ENCODE measurements at places on chromosomes 16 and 17.

DNA sequence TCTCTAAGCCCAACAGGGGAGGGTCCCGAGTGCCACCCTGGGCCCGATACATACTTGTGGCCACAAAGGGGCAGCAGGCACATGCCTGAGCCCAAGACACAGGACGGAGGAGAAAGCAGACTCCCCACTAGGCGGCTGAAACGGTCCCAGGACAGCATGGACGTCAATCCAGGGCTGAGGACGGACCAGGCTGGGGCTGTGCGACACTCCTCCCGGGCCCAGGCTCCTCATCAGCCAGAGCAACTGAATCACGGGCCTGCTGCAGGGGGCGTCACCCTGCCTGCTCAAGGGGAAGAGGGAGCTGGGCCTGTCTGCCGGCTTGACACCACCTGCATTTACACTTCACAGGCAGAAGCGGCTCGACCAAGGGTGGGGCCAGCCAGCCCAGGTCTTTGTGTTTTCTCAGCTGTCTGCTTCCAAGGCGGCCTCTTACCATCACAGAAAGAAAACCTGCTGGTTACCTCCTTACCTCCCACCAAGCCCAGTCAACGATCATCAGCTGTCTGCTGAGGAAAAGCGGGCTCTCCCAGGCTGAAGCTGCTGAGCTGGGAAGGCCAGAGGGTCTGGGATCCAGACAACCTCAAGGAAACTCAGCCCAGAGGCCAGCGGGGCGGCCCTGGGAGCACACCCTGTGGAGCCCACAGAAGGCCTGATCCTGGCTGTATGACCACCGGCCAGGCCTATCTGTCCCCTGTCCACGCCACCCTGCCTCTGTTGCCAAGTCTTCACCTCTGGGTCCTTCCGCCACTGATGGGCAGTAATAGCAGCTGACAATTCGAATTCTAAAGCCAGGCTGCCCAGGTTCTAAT lies 26.4 kb downstream of the KIFC3 start:
- DNase-seq, result no peak

DNA sequence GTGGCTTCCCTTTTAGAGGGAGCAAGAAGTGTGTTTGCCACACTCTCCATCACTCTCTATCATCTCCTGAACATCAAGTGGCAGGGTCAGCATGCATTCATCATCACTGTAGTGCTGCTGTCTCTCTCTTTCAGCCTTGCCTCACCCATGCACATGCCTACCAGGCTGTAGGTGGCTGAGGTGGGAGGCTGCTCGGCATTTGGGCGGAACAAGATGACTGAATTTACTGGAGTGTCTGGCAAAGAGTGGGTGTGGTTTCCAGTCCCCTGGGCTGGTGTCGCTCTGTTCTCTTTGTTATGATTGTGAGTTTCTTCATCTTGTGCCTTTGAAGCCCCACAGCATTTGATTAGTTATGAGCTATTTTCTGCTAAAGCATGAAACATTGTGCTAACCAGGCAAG lies 541.9 kb upstream of the EEF2KMT start:
- DNase-seq, result no peak

- DNase-seq, result no peak
Measured at GRCh38 chr16:23110257-23110899, 38.9 kb downstream of the USP31 start.

DNA sequence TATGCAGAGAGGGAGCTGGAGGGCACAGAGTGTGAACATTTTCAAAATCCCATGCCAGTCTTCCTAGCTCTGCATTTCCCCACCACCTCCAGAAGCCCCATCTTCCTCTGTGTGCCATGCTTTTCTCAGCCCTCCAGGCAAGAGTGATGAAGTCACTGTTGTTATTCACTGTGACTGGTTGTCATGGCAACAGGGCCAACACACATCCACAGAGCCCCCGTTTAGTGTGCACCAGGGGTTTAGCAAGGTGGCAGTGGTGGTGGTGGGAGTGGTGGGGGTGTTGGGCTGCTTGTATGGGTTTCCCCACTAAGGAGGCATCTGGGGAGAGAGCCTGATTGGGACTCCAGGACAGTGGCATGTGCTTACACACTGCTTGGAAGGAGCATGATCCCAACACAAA lies 309.9 kb upstream of the ASIC2 start:
- no peak for DNase-seq

DNA sequence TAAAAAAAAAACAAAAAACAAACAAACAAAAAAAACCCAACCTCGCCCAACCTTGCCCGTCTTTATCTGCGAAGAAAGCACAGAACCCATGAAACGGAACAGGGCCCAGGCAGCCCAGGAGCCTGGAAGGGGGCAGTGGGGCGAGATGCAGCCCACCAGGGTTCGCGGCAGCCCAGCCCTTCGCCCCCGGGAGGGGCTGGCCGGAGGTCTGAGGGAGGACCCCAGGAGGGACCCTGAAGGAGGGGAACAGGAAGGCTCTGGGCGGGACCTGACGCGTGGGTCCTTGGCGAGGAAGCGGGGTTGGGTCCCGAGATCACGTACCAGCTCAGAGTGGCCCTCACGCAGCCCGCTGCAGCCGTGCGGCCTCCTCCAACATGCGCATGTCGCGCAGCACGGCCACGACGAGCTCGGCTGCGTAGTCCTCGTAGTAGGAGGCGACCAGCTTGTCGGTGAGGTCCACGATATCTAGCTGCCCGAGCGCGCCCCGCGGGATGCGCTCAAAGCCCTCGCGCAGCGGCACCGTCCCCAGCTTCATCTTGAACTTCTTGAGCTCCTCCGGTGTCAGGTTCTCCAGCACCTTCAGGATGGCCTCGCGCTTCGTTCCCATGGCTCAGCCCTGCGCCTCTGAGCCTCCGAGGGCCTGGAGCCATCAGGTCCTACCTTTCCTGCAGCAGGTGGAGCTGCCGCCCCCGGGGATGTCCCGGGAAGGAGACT lies at the start of gene PYDC1:
Gene PYDC1, minus strand, starts transcription at position 714 of the 714 bp plus-strand sequence. Its CDS starts 107 bp downstream, at position 607.
- DNase-seq, result no peak

DNA sequence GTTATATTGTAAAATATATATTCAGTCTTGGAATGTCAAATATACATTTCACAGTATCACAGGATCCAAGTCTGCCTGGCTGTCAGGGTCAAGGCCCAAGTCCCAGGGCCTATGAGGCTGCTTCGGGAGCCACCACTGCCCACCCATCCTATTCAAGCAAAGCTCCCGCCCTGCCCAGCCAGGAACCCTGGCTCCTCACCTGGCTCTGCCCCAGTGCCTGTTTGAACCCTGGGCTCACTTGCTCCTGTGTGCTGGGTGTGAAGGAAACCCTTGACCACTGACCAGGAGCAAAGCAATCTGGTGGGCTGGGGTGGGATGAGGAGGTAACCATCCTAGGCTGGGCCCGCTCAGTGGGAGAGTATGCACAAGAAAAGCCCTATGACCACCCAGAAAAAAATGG lies 27.0 kb downstream of the ITGAE start:
- DNase-seq, result no peak

- no peak for DNase-seq
Measured at GRCh38 chr16:11670171-11671131, 2.2 kb downstream of the SNN start.

DNA sequence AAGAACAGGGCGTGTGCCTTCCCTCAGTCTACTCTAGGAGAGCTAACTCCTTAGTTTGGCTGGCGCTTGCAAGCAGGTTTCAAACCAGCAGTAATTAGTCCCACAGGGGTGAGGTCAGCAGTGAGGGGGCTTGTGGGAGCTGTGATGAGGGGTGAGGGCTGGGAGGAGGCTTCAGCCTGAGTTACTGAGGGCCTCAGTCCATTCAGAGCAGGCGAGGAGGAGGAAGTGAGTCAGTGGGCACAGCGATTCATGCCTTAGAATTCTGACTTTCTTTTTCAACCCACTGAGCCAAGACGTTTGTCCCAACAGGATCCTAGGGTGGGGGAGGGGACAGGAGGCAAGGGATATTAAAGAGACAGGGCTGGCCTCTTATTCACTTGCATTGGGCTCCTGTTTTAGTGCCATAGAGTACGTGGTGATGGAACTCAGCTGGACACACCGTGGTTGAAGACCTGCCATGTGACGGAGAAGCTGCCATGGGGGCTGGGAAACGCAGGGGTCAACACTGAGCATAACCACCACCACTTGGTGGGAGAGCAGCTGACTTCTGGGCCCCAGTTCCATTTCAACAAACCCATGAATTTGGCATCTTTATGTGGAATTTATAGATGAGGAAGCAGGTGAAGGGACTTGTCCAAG lies 8.3 kb upstream of the ITGA3 start:
- DNase-seq, result no peak

- no peak for DNase-seq
Measured at GRCh38 chr16:25988084-25988483, 296.3 kb downstream of the HS3ST4 start.

DNA sequence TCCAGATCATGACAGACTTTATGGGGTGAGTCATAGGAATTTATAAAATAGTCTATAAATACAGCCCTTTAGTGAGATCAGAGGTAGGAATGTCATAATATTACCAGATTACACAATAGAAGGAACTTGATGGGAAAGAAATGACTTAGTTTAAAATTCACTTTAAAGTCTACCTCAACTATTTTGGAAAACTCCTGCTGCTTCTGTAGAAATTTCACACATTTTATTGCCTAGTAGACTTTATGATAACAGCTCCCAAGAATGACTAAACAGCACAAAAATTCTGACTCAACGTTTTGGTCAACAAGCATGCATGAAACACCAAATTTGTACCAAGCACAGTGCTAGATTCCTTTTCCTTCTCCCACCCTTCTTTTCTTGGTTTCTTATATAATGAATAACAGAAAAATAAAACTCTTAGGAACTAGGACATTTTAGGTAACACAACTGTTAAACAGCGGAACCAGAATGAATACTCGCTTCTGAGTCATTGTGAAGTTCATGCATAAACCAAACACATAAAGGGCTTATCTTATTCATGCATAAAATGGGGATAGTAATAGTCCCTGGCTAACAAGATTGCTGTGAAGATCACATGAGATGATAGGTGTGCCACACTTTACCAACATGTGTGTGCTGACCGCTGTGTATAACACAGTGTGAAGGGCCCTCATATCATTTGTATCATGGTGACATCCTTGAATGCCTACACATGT lies 243.9 kb downstream of the CDH8 start:
- DNase-seq, result no peak

GRCh38 chr16:10502776-10503175 lies 77.6 kb downstream of the EMP2 start:
- DNase-seq, result no peak

GRCh38 chr17:67412032-67412431 lies 35.0 kb downstream of the PITPNC1 start:
- DNase-seq, result no peak

DNA sequence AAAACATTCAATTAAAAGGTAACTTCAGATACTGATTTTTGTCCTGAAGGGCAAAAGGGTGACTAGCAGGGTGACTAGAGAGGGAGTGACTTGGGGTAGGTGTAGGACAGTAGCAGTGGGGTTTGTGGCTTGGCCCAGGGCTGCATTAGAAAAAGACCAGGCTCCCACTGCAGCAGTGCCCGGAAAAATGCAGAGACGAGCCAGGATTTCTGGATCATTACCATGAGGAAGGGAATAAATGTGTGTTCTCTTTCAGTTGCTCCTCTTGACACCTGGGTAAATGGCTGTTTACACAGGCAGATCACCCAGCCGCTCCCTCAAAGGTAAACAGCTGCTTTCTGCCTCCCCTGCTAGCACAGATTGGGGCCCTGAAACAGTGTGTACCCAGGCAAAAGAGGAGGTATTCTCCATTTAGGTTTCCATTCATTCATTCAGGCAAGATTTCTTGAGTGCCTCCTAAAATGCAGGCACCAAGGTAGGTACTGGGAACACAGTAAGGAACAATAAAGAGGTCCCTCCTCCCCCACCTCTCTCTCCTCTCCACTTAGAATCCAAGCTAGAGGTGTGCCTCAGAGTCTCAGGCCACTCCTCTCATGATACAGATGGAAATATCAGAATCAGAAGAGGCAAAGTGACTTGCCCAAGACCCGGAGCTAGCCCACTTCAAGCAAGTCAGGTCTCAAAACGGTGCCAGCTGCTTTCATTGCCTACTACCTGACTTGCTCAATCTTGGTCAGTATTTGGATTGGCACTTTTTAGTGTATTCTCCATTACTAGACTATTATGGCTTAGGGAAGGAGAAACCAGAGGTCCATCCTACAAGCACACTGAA lies 15.2 kb upstream of the TOX3 start:
- DNase-seq, result no peak

DNA sequence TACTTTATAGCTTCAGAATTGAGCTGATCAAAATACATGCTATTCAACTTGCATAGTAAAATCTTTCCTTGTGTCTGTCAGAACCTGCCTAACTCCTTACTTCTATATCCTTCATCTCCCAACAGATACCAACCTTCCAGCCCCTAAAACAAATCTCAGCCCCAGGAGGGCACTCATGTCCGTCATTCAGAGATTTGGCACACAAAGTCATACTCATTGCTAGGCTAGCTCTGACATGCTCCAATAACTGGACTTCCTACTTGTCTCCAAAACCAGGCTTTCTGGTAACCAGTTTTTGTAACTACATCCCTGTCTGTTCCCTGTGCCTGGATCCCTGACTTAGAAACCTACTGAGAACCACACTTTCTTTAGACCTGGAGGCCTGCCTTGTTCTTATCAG lies 37.5 kb upstream of the DHX40 start:
- DNase-seq, result no peak

- no peak for DNase-seq
Measured at GRCh38 chr17:18950944-18951905, 740 bp upstream of the SLC5A10 start.

- DNase-seq, result no peak
Measured at GRCh38 chr16:11673091-11674000, 5.1 kb downstream of the SNN start.

GRCh38 chr17:43526886-43527648 lies 19.1 kb downstream of the ETV4 start:
- no peak for DNase-seq

DNA sequence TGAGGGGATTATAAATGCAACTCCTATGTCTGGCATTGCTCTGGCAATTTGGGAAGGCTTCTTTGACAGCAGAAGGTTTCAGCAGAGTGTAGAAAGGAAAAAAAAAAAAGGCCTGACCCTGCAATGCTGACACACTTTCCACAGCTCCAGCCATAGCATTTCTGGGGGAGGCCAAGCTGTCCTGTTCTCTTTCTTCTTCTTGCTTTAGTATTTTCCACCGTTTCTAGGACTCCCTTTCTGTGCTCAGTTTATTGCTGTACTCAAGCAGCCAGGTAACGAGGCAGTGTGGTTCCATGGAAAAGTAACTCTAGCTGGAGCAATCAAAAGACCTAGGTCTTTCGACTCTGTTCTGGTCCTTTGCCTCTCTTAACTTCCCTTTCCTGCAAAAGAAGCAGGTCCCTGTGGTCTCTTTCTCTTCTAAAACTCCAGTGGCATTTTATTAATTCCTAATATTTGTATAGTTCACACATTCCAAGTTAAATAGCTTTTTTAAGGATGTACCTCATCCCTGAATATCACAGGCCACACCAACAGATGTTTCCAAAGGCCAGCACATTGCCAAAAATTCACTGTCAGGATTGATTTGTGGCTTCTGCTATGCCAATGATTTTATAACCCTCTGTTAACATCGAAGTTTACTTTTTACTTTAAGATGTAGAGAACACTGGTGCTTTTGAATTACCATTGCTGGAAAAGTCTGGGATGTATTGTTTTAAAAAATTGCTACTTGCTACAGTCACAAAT lies 90.3 kb upstream of the BCAR1 start:
- no peak for DNase-seq
